Myometrial cell (primary cell): ENCODE measurements at places on chromosomes 7 and 10. TPM values are rescaled to one million over a fixed set of nuclear protein-coding genes. Genes with fewer than 3 reads are reported as not detected.

The FBXO24 gene
- under 0.01 and 0.18 TPM in 2 replicates for total RNA-seq

The JAZF1 gene
- total RNA-seq: 20.2 and 21.3 TPM in 2 replicates

The AASS gene
- 20.5 and 23.6 TPM in 2 replicates for total RNA-seq

The CTAGE4 gene
- 0.71 TPM in 1 of 2 replicates, not detected in the other for total RNA-seq

The CYP2W1 gene
- total RNA-seq: not detected in 2 replicates

The SFTPA1 gene
- not detected in 2 replicates for total RNA-seq

The CYP3A7 gene
- total RNA-seq: not detected in 2 replicates

The BZW2 gene
- 98.4 and 102 TPM in 2 replicates for total RNA-seq

The LRWD1 gene
- total RNA-seq: 12.4 and 20.9 TPM in 2 replicates

The LIPF gene
- total RNA-seq: not detected in 2 replicates

The ANKRD1 gene
- total RNA-seq: 0.58 and 1.8 TPM in 2 replicates

The ADIRF gene
- total RNA-seq: 35.6 and 35.7 TPM in 2 replicates

The ZNF853 gene
- total RNA-seq: under 0.01 and 0.58 TPM in 2 replicates

The CYP26C1 gene
- not detected in 2 replicates for total RNA-seq

The PHKG1 gene
- 0.29 TPM in 1 of 2 replicates, not detected in the other for total RNA-seq

The HOXA7 gene
- total RNA-seq: 2.6 and 4.8 TPM in 2 replicates

The HOXA4 gene
- 0.89 TPM in 1 of 2 replicates, not detected in the other for total RNA-seq

The TLX1 gene
- total RNA-seq: not detected in 2 replicates

The NPC1L1 gene
- total RNA-seq: not detected in 2 replicates

The NUTM2B gene
- 0.29 TPM in 1 of 2 replicates, not detected in the other for total RNA-seq

The ABCB4 gene
- total RNA-seq: 0.29 TPM in 1 of 2 replicates, not detected in the other

The DDC gene
- total RNA-seq: not detected in 2 replicates

The HGF gene
- 167 and 209 TPM in 2 replicates for total RNA-seq

The PRPS1L1 gene
- not detected in 2 replicates for total RNA-seq

The SYCE1 gene
- total RNA-seq: 0.58 TPM in 1 of 2 replicates, not detected in the other

The CPEB3 gene
- 0.29 and 0.53 TPM in 2 replicates for total RNA-seq
